ENCODE measurements at places on chromosomes 4 and X. TPM values are rescaled to one million over a fixed set of nuclear protein-coding genes. Genes with fewer than 3 reads are reported as not detected.

Gene CXCL10
- total RNA-seq = 3.0 TPM

Gene CLCN4
- 0.38 TPM for total RNA-seq

Gene CT45A2
- total RNA-seq = not detected

Gene PPARGC1A
- total RNA-seq = not detected

Gene BRS3
- total RNA-seq = not detected

Gene NPY1R
- total RNA-seq = not detected

Gene RASL11B
- 0.14 TPM for total RNA-seq
